LHCN-M2 (cell line): ENCODE measurements at places on chromosomes 2 and 18. TPM values are rescaled to one million over a fixed set of nuclear protein-coding genes. Genes with fewer than 3 reads are reported as not detected.

KRTCAP3 gene
- 0.46 TPM in 1 of 2 replicates, not detected in the other for total RNA-seq

CXCR1 gene
- total RNA-seq: not detected in 2 replicates

PGAP1 gene
- 6.0 and 7.8 TPM in 2 replicates for total RNA-seq

UNC50 gene
- total RNA-seq: 49.3 and 56.1 TPM in 2 replicates
